Stomach (tissue), 19 donors: ENCODE measurements at places on chromosomes 5 and 9.

DNA sequence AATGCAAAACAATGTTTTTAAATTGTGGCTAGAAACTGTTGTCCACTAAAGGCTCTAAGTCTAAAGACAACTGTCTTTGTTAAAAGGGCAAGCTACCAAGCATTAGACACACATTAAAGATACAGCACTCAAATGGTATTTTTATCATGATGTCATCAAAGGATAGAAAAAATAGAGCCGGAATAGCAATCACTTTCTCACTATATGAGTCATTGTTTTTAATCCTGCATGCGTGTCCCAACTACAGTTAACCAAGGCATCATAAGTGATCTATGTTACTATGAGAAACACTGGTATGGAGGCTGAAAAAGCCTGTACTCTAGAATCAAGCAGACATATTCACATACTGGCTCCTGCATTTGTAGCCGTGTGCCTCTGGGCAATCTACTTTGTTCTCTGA, 1.9 kb upstream of the PJA2 start:
- peak; percentile 59 for DNase-seq

- no peak for DNase-seq
These were observed 25.5 kb downstream of the CNTLN start for GRCh38 chr9:17160327-17160726.

DNA sequence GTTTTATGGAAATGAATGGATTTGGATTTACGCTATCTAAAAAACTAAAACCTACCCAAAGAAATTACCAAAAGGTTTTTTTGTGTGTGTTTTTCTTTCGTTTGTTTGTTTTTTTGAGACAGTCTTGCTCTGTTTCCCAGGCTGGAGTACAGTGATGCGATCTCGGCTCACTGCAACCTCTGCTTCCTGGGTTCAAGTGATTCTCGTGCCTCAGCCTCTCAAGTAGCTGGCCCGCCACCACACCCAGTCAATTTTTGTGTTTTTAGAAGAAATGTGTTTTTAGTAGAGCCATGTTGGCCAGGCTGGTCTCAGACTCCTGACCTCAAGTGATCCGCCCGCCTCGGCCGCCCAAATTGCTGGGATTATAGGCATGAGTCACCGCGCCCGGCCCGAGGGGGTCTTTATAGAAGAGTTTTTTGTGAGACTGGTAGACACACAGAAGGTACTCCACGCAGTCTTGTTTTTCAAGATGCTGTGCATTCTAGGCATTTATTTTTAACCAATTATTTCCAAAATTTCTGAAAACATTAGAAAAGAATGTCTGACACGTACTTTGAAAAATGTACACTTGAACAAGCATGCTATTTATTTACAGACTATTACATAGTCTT, 75.7 kb downstream of the NR6A1 start:
- DNase-seq: no peak

DNA sequence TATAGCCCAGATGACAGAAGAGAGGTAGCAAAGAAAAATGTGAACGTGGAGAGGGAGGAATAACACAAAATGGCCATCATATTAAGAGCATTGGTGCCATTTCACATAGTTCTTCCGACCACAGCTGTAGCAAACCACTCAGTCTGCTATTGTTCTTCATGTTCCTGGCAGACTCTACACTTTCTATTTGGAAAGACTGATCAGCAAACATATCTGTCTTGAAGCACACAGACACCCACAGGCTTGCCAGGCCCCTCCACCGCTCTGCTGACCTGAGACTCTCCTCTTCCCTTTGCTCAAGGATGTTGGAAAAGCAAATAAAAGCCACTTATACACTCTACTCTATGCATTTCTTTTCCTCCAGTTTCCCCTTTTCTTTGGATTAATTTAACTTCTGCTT, 298.0 kb downstream of the FBXL7 start:
- DNase-seq: peak; percentile 13

GRCh38 chr5:80894083-80894482, 66.1 kb upstream of the RASGRF2 start:
- no peak for DNase-seq

GRCh38 chr9:3224931-3225330, 300.9 kb downstream of the RFX3 start:
- no peak for DNase-seq

- no peak for DNase-seq
These were observed 506.6 kb downstream of the BNC2 start for GRCh38 chr9:16363916-16364315.

DNA sequence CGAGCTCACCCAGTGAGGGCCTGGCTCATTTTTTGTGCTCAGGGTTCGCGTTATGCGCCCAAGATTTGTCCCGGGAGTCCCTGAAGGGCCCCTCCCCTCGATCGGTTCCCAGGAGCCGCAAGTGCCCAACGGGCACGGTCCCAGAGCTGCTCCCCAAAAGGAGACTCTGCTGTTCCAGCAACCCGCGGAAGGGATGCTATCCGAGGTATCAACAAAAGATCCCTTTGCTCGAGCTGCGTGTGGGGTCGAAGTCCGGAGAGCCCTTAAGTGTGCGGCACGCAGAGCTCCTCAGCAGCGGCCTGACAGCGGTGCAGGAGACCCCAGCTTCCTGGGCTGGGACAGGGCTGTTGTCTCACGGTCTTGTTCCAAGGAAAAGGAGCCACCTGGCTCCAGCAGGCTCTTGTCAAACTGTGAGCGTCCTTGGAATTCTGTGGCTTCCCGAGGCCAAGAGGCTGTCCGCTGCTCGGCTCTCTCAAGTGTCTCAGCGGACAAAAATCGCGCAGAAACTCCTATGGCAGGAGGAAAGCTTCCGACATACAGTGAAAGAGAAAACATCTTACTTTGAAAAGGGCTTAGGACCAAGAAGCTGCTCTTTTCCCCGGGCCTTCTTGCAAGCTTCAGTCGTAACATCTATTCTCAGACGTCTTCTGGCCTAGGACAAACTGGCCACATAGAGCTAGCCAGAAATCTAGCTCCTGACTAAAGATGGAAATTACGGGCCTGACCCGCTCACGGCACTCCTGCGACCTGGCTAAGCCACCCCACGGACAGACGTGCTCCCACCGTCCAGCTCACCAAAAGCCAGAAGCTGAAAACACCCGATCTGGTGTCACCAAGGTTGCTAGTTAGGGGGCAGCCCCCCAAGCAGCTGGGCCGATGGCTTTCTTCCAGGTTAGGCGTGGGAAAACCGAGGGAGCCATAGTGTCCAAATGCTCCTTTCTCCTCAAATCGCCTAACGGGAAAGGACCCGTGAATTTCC, 2.6 kb upstream of the FOXB2 start:
- no peak for DNase-seq

DNA sequence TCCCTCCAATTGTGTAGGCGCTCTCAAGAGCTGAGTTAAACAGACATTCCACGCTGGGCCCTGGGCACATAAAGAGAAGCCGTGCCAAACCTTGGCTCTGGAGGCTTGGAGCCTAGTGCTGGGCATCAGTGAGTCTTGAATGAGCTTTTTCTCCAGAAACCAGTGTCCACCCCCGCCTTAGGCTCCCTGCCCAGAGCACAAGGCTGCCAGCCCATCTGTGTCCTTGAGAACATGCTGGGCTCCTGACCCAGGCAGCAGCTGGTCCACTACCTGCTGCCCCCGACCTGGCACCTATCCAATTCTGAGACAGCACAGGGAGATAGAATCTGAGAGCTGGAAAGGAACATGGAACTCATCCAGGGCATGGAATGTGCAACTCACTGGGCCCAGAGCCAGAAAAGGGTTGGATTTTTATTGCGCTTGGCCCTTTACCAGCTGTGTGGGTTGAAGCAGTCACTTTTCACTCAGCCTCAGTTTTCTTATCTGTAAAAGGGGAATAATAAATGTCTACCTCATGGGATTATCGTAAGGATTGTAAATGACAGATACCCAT, 92.4 kb upstream of the CPLX2 start:
- no peak for DNase-seq

GRCh38 chr9:124594225-124594624, 87.0 kb upstream of the NR5A1 start:
- peak; percentile 48 for DNase-seq

DNA sequence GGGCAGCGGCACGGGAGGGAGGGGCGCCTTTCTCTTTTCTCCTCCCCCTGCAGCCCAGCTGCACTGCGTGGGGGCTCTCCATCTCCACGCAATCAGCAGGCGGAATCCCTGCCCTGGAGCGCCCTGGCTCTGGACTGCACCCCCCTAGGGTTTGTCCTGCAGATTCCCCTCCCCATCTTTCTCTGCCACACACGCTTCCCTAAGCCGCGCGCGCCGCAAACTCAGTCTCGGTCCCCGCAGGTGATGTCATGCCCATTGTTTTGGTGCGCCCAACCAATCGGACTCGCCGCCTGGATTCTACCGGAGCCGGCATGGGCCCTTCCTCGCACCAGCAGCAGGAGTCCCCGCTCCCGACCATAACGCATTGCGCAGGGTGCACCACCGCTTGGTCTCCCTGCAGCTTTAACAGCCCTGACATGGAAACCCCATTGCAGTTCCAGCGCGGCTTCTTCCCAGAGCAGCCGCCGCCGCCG, at the start of gene KCNN2:
Gene KCNN2, plus strand, starts transcription at position 347 of the 473 bp plus-strand sequence. Its CDS starts 70 bp downstream, at position 417.
- DNase-seq: peak; percentile 74

DNA sequence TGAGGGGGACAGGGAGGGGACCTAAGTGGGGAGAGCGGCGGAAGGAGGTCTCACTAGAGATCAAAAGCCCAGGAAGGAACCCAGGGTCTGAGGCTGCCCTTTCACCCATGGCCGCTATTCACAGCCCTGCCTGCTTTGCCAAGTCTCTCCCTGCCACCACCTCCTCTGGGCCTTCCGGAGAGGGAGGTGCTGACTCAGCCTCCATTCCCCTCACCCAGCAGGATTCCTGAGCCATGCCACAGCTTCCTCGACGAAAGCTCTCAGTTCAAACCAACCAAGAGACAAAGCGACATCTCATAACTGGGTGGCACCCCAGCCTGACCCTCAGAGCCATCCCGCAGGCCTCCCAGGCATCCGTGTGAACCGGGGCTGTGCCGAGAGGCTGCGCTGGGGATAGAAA, 36.7 kb downstream of the PAX5 start:
- no peak for DNase-seq

DNA sequence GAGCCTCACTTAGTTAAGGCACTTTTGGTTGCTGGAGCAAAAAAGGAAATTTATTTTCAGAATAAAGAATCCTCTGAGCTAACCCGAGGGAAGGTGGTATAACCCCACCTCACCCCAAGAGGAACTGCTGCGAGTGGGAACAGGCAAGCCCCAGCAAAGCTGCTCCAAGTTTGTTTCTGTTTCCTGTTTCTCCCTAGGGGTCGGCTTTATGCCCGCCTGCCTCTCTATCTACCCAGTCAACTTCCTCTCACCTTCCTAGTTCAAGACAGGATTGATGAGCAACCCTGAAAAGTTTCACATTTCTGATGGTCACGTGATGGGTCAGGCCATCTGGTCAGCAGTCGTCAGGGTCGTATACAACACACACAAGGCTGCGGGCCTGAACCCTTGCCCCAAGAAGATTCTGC, 31.1 kb downstream of the TRIO start:
- DNase-seq: no peak

- DNase-seq: no peak
These were observed 345 bp upstream of the PRRC1 start for GRCh38 chr5:127517110-127517479.

- DNase-seq: no peak
These were observed 480.3 kb upstream of the TYRP1 start for GRCh38 chr9:12212860-12213259.

DNA sequence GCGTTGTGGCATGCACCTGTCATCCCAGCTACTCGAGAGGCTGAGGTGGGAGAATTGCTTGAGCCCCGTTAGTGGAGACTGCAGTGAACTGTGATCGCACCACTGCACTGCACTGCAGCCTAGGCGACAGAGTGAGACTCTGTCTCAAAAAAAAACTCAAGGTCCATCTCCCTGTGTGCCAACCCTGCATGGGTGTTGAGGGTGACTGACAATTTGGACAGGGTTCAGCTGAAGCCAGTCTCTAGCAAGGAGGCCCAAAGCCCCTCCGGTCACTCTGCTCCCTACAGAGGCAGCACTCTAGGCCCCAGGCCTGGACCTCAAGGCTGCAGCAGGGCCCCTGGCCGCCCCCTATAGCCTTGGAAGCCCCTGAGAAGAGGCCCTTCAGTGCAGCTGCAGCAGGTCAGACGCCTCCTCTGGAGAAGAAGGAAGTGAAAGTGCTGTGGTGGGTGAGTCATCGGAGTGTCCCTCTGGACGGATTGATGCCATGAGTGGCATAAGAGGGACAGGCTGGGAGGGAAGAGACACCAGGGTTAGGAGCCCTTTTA, 39.2 kb upstream of the NEK6 start:
- peak; percentile 75 for DNase-seq

- DNase-seq: no peak
These were observed 209.6 kb upstream of the SLC30A5 start for GRCh38 chr5:68884144-68884754.

- DNase-seq: no peak
These were observed 295.9 kb upstream of the ZNF608 start for GRCh38 chr5:125042261-125042890.

- DNase-seq: no peak
These were observed 13.6 kb downstream of the NNT start for GRCh38 chr5:43616535-43616934.
